ENCODE measurements at places on chromosomes 11 and 22. TPM values are rescaled to one million over a fixed set of nuclear protein-coding genes. Genes with fewer than 3 reads are reported as not detected.

DNA sequence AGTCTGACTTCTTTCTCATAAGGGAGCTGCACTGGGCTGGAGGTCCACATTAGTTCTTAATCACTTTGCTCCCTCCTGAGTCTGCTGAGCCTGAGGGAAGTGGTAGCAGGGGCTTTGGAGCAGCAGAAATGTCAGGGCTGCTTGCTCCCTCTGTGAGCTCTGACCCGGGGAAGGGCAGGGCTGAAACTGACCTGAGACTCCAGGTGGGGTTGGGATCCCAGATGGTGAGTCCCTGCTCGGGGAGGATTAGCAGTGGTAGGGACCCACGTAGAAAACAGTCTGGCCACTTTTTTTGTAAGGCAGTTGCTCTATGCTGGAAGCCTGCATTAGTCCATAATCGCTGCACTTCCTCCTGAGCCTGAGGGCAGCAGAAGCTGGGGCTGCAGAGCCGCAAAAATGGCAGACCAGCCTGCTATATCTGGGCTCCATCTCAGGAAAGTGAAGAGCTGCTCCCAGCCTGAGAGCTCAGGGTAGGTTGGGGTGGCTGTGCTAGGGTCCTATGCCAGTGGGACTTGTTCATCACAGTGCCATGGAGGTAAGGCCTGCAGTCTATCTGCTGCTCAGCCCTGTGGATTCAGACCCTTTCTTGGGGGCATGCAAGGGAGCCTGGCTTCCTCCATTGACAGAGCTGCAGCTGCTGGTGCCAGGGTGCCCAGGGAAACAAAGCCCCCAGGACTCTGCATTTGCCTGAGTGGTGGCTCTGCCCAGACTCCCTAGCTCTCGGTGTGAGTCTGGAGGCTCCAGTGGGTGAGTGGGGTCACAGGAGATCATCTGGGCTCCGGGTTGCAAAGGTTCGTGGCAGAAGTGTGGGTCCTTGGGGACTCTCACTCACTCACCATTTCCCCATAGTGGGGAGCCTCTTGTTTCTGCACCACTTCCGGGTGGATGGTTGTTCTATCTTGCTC, 854.3 kb downstream of the LUZP2 start:
- H3K27me3 ChIP-seq: no peaks in the 10 kb centered on the region
- no peaks in the 10 kb centered on the region for H3K36me3 ChIP-seq
- no peak overlapping the region for H3K4me3 ChIP-seq
- no peak overlapping the region for H3K27ac ChIP-seq

DNA sequence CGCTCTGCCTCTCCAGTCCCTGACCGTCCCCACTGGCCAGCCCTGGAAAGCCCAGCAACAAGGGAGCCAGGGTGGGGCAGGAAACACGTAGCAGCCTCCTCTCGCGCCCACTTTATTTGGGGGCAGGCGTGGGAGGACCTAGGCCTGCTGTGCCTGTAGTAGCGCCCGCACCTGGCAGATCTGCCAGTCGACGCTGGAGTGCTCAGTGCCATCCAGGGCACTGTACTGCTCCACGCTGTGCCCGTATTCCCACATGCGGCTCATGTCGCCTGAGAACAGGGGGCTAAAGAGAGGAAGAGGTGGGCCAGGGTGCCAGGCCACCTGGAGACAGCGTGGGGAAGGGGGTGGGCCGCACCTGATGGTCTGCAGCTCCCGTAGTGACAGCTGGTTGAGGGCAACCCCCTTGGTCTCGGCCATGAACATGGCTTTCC, 17.0 kb upstream of the DRICH1 start:
- no peak overlapping the region for H3K27ac ChIP-seq
- no peaks in the 10 kb centered on the region for H3K36me3 ChIP-seq
- H3K4me1 ChIP-seq: no peaks in the 10 kb centered on the region
- H3K4me3 ChIP-seq: no peak overlapping the region
- no peak for DNase-seq

CTR9 gene
- total RNA-seq: 38.5 TPM

ZBTB44 gene
- total RNA-seq: 57.4 TPM

DNA sequence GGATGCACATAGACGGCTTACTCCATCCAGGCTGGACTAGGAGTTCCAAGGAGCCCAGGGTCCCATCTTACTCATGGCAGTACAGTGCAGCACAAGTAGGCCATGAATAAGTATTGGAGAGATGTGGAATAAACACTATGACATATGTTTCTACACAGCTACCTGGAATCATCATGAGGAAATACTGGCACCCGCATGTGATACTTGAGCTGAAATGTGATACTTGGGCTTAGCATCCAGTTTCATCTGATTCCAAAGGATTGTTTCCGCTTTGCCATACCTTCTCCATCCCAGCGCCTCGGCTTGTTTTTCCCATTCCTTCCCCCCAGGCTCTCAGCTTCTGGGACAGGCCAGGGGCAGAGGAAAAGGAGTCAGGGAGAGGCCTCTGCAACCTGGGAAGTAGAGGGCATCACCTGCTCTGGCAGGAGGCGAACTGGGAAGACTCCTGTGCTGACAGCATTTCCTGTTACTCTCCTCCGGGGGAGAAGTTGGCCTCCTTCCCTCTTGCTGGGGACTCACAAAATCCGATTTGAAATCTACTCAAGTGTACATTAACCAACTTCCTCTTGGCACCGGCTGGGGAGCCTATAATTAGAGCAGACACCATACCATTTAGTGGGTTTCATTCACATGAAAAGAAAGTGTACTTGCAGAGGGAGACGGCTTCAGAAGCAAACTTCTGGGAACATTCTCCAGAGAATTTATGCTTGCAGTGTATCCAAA, 187.8 kb downstream of the MIAT start:
- DNase-seq: no peak
- no peak overlapping the region for H3K4me3 ChIP-seq
- no peaks in the 10 kb centered on the region for H3K36me3 ChIP-seq
- no peak overlapping the region for H3K27ac ChIP-seq
- H3K27me3 ChIP-seq: no peaks in the 10 kb centered on the region

GRCh38 chr11:113956986-113957385, 17.9 kb upstream of the HTR3A start:
- no peak for DNase-seq
- H3K27ac ChIP-seq: no peak overlapping the region
- no peaks in the 10 kb centered on the region for H3K36me3 ChIP-seq
- no peaks in the 10 kb centered on the region for H3K27me3 ChIP-seq

MDK gene
- 305 TPM for total RNA-seq

DNA sequence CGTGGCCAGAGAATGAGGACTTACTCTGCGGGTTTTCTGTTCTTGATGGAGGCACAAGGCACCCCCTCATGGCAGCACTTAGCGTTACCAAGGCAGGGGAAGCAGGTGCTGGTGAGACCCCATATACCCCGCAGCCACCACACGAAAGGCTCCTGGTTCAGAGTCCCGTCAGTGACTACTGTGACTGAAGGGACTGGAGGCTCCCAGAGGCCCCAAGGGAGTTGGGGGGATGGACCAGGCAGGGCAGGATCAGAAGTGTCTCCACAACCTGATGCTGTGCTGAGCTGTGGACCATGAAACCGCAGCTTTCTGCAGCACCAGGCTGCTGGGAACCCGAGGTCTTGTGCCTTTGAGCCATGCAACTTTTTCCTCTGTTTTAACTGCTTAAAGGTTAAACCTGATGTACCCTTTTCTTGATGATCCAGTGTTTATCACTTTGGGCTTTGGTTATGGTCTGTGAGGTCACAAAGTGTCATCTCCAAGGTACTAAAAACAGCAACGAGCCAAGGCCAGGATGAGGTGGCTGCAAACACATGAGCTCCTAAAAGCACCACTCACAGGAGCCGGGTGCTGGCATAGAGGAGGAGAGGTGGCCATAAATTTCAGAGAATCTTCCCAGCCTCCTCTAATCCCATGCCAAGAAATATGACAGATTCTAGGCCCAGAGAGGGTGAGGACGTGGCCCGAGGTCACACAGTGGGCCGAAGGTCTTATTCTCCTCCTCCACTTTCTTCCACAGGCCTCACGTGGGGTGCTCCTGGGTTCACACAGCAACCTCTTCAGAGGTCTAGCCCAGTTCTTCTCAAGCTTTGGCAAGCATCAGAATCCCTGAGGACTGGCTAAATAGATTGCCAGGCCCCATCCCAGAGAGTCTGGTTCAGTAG, 4.2 kb upstream of the LRRC32 start:
- no peak overlapping the region for H3K4me3 ChIP-seq
- DNase-seq: no peak
- no peaks in the 10 kb centered on the region for H3K36me3 ChIP-seq
- H3K27me3 ChIP-seq: no peaks in the 10 kb centered on the region

DNA sequence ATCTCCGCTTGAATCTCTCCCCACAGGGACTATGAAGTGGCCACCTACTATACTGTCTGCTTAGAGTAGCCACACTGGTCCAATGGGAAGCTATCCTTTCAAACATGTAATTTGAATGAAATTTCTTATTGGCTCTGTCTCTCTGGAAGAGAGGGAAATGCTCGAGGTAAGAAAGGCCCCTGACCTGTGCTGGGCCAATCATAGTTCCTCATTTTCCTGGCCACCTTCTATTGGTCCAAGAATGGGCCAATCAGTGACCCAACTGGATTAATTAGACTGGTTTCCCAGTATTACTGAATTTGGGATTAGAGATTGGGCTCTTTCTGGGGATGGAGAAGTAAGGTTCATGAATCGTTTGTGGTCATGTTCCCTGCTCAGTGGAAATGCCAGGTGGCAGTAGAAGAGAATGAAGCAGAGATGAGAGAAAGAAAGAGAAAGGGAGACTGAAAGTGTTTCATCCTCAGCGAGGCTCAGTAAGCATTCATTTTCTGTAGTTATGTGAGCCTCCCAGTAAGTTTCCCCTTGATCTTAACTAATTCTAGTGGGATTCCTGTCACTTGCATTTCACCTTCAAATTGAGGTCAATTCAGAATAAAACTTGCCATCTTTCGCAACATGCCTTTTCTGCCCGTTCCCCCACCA, 8.4 kb upstream of the MMP20 start:
- H3K27ac ChIP-seq: no peak overlapping the region
- H3K36me3 ChIP-seq: no peaks in the 10 kb centered on the region
- no peaks in the 10 kb centered on the region for H3K27me3 ChIP-seq

SCGB1D2 gene
- total RNA-seq: 1.9 TPM

DNA sequence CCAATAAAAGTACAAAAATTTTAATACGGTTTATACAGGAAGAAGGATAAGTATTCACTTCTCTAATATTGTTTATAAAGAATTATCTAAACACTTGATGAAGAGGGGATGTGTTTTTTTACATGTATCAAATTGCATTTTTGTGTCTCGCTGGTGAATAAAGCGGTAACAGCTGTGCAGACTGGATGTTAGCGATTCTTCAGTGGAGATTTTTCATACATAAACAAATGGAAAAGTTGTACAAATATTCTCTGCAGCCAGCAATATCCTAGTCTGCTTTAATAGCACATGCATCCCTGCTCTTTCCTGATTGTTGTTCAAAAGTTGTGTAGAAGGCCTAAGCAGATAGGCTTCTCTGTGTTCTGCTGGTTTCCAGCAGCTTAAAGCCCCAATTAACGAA, 369.3 kb downstream of the SOX6 start:
- H3K27ac ChIP-seq: no peak overlapping the region
- H3K4me3 ChIP-seq: no peak overlapping the region
- H3K36me3 ChIP-seq: no peaks in the 10 kb centered on the region
- H3K4me1 ChIP-seq: no peaks in the 10 kb centered on the region
- no peaks in the 10 kb centered on the region for H3K27me3 ChIP-seq

Data from uterus (tissue), 4 donors.